ENCODE measurements at places on chromosomes 6 and 20. TPM values are rescaled to one million over a fixed set of nuclear protein-coding genes. Genes with fewer than 3 reads are reported as not detected.
A peak's percentile ranks its signal among the peaks of the same experiment; 100 is the strongest.

DNA sequence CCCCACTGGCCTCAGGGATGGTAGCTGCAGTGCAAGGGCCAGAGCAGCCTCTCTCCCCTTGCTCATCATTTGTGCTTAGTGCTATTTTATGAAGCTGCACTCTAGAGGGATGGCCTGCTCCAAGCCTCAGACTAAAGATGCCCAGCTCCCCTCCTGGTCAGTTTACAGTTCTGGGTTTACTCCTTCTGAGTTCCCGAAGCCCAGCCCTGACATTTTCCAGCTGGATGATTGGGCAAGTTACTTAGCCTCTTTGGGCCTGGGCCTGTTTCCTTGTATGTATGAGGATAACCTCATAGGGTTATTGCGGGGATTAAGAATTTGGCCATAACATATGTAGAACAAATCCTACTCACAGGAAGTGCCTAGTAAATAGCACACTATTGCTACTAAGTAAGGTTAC, 31.8 kb upstream of the EMILIN3 start:
- peak; percentile 71 for DNase-seq

- DNase-seq = no peak
These were observed 11.9 kb upstream of the ZFAND3 start for GRCh38 chr6:37807656-37808055.

DNA sequence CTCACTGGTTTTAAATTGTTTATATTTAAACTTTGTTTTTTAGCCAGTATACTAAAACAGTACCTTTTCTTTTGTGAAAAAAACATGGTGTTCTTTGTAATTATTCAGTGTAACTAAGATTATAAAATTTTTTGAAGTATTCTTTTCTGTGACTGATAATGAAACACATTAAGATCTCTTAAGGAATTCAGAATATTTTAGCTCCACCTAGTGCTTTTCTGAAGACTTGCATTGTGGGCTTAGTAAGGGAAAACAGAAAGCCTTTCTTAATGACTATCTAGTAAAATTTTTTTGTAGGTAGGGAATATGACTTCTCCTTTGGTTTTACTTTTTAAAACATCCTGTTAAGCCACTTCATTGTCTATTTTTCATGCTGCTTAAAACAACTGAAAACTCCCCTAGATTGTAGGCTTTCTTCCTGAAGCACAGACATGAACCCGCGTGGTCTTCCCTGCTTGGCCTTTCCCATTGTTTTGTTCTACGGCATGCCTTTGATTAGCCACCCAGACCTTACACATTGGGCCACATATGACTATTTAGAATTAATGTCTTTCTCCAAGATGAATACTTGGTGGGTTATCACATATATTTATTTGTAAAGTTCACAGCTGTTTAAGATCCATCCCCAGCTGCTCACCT, 72.1 kb downstream of the AFDN start:
- no peak for DNase-seq

DNA sequence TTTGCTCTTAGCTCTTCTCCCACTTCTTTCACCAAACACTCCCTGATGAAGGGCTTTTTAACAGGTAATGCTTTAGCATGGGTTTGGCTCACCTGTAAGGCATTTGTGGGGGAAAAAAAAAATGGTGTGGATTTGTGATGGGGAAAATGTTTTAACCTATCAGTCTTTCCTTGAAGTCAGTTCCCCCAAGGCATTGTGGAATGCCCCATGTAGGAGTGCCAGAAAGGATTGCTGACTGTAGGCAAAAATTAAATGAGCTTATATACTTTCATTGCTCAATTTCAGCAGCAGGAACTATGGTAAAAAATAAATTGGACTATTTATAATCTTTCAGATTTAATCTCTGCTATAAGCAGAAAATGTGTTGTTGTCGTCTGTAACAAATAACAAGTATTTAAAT, 10.6 kb upstream of the SASH1 start:
- no peak for DNase-seq

- DNase-seq = no peak
These were observed 30.1 kb upstream of the NTSR1 start for GRCh38 chr20:62678553-62678952.

DNA sequence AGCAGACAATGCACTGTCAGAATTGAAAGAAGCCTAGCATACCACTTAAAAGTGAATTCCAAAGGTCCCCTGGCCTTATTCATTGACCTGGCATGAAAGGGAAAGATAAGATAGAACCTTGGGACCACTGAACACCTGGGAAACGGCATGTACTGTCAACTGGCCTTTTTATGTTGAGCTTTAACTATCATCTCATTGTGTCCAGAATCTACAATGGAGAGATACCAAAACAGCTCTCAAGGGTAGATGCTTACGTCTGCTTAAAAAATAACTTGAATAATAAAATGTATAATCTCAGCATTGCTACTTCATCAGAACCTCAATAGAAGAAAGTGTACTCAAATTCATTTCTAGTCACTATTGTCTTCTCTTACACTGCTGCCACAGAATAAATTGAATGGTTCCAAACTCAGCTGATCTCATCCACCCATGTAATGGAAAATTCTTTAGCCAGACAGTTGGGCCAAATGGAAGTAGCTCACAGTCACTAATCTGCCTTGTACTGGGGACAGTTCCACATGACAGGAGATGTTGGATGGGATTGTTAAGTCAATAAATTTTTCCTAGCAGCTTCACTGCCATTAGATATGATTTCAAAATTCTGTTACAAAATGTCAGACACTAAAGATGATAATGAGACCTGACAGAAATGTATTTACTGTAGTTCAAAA, 93.8 kb downstream of the MLIP start:
- no peak for DNase-seq

DNA sequence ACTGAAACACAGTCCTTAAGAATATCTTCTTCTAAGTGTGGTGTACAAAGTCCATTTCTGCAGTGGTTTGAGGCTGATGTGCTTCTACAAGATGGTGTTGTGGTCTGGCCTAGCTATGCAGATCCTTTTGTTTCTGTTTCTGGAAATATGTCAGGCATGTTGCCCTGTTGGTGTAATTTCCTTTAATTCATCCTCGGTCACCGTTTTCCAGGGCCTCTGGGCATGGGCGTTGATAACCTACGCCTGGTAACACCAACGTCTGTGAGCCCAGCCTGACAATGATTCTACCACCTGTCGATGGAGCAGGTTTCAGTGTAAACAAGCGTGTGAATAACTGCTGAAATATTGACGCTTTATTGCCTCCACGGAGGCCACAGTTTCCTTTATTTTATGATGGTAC, 33.3 kb upstream of the AFDN start:
- DNase-seq = no peak

DNA sequence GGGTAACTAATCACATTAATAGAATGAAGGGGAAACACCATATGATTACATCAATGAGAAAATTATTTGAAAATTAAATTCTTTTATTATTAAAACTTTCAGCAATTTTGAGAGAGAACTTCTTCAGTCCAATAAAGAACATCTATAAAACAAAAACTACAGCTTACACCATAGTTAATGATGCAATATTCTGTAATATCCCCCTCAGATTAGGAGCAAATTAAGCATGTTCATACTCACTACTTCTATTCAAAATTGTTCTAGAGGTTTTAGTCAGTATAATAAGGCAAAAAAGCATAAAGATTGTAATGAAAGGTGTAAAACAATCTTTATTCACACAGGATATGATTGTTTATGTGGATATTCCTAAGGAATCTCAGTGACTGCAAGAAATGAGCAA, 465.4 kb downstream of the CD109 start:
- no peak for DNase-seq

- no peak for DNase-seq
These were observed 105.0 kb downstream of the OLIG3 start for GRCh38 chr6:137389150-137389704.

- DNase-seq = no peak
These were observed 124.0 kb upstream of the STXBP5 start for GRCh38 chr6:147080225-147080624.

DNA sequence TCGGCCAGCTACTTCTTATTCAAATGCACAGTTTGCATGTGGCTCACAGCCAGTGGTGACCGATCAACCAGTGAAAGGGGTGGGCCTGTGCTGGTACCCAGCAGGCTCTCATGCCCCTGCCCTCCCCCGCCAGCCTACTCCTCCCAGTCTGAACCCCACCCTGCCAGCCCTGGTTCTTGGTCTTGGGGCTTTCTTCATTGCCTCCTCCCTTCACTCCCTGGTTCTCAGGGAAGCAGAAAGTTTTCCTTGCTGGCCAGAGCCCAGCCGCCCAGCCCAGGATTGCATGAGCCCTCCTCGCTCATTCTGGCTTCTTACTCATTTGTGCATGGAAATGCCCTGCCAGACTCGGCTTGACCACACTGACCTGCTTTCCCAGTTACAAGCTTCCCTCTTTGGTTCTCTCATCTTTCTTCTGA, 40.8 kb downstream of the KCNK17 start:
- no peak for DNase-seq

- DNase-seq = no peak
These were observed 98.1 kb upstream of the TOP1 start for GRCh38 chr20:40930561-40930960.

- peak; percentile 64 for DNase-seq
These were observed 302.7 kb upstream of the ZFP64 start for GRCh38 chr20:52494244-52494643.

DNA sequence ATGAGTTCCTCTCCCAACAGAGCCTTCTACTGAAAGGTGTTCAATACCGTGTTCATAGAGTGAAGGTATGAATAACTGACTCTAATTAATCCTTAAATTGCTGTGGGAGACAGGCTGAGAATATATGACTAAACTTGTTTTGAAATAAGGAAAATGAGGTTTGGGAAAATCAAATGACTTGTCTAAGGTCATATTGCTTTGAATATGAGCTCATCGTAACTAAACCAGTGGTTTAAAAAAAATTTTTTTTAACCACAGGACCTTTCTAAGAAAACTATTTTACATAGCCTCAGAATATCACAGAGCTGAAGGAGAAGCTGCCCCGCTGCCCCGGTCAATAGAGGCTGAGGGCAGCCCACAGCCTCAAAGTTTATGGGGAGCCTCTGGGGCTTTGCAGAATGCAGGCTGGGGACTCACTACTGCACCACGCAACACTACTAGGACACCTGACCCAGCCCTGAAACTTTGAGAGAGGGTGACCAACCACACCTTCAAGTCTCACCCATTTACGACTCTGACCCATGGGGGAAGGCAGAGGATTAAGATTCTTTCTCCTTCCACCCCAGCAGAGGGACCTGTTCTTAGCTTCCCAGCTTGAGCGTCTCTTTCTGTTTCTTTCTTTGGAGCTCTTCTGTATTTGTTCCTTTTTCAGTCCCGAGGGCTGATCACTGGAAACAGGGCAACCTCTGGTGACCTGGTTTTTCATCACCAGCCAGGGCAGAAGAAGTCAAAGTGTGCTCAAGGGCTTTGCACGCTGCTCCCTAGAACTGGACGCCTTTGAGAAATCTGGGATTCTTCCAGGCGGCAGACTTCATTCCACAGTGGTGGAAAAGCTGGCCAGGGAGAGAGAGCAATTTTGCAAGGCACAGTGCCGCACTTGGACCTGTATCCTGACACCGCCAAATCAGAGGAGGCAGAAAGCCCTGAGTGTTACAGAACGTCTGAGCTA, 220.2 kb downstream of the ATXN1 start:
- peak; percentile 69 for DNase-seq

DNA sequence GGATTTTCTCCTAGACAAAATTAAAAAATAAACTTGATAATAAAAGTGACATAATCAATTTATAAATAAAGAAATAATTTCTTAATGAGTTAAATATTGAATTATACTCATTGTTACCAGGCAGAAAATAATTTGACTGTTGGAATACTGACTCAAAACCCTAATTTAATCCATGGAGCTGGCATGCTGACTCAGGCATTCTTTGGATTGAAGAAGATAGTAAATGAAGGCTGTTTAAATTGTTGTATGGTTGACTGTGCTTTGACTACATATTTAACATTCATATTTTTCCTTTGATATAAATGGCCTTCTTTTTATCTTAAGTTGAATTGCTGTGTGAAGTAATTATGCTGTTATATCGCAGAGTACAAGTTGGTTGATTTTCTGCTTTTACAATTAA, 11.7 kb downstream of the MANEA start:
- DNase-seq = no peak

DNA sequence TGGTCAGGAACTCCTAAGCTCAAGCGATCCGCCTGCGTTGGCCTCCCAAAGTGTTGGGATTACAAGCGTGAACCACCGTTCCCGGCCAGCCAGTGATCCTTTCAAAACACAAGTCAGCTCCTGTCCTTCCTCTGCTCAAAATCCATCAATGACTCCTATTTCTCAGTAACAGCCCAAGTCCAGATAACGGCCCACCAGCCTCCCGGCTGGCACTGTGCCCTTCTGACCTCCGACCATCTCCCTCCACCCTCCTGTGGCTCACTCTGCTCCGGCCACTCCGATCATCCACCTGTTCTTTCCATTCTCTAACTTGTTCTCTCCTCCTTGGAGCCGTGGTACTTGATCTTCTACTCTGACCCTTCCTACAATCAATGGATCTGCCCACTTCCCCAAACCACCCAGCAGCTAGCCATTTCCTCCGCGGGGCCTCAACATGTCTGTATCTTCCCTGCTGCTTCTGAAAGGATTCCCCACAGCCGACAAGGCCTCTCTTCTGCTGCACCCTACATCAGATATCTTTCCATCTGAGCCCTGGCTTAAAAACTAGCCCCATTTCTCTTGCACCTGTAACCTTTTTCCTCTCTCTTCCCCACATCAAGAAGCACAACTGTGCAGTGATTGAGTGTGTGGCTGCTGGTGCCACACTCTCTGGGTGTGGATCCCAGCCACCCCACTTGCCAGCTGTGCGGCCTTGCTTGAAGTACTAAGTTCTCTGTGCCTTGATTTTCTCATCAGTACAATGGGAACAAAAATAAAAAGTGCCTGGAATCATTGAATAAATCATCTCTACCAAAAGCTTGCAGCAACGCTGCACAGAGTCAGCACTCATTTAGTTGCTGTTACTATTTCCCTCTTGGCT, 6.1 kb upstream of the ZMYND8 start:
- no peak for DNase-seq

- DNase-seq = peak; percentile 69
These were observed 146.8 kb downstream of the SH3BGRL2 start for GRCh38 chr6:79777713-79778579.

- no peak for DNase-seq
These were observed 5.3 kb downstream of the BNIP5 start for GRCh38 chr6:36331381-36331780.

Gene SCGN
- 14.1 TPM for total RNA-seq

Gene TCP11
- not detected for total RNA-seq

Gene GSTA3
- not detected for total RNA-seq

Gene TXNDC5
- total RNA-seq = 71.3 TPM

Gene C6orf163
- 1.5 TPM for total RNA-seq

Gene ARID1B
- 43.9 TPM for total RNA-seq

Gene ZNF184
- 3.3 TPM for total RNA-seq

Gene PTCHD4
- total RNA-seq = 1.0 TPM

All from right atrium auricular region (tissue), 2 donors.